ENCODE measurements at places on chromosomes 4 and X. TPM values are rescaled to one million over a fixed set of nuclear protein-coding genes. Genes with fewer than 3 reads are reported as not detected.

Gene NCAPG
- 2.3 TPM for total RNA-seq

DNA sequence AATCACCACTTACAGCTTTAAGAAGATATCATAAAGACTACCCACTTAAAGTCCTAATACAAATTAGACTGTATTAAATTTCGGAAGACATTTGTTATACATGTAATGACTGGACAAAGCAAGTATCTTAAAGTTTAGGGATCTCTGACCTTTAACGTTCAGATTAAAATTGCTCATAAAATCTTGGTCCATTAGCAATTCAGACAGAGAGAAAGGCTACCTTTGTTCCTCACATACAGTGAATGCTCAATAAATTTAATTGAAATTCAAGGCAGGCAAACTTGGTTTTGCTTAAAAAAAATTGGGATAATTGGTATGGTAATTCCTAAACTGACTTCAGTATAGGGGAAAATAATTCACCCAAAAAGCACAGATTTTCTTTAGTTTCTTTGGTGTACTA lies 285.9 kb upstream of the EMCN start:
- no peak overlapping the region for H3K4me3 ChIP-seq
- no peaks in the 10 kb centered on the region for H3K27me3 ChIP-seq
- no peaks in the 10 kb centered on the region for H3K4me1 ChIP-seq
- no peak for DNase-seq
- no peaks in the 10 kb centered on the region for H3K36me3 ChIP-seq

- no peaks in the 10 kb centered on the region for H3K27me3 ChIP-seq
- H3K27ac ChIP-seq: no peak overlapping the region
- H3K36me3 ChIP-seq: no peaks in the 10 kb centered on the region
- no peak overlapping the region for H3K4me3 ChIP-seq
- H3K4me1 ChIP-seq: no peaks in the 10 kb centered on the region
Observed at GRCh38 chr4:10762561-10762960, 78.0 kb upstream of the CLNK start.

- peaks cover 38% of the 10 kb centered on the region for H3K36me3 ChIP-seq
- H3K27me3 ChIP-seq: no peaks in the 10 kb centered on the region
- H3K27ac ChIP-seq: no peak overlapping the region
- H3K4me1 ChIP-seq: no peaks in the 10 kb centered on the region
- DNase-seq: no peak
- no peak overlapping the region for H3K4me3 ChIP-seq
Observed at GRCh38 chr4:169640261-169640870, 20.0 kb downstream of the CLCN3 start.

- no peaks in the 10 kb centered on the region for H3K36me3 ChIP-seq
- H3K27me3 ChIP-seq: no peaks in the 10 kb centered on the region
- no peak for DNase-seq
- H3K4me3 ChIP-seq: no peak overlapping the region
- H3K27ac ChIP-seq: no peak overlapping the region
Observed at GRCh38 chrX:100263650-100264049, 146.4 kb downstream of the PCDH19 start.

- no peak overlapping the region for H3K4me3 ChIP-seq
- H3K27me3 ChIP-seq: no peaks in the 10 kb centered on the region
- no peaks in the 10 kb centered on the region for H3K36me3 ChIP-seq
- no peak for DNase-seq
- H3K4me1 ChIP-seq: no peaks in the 10 kb centered on the region
- H3K27ac ChIP-seq: no peak overlapping the region
Observed at GRCh38 chrX:4930426-4930825, 1217.0 kb upstream of the PRKX start.

GRCh38 chrX:16603822-16604221 lies 46.1 kb upstream of the S100G start:
- no peaks in the 10 kb centered on the region for H3K36me3 ChIP-seq
- H3K27ac ChIP-seq: no peak overlapping the region
- no peak overlapping the region for H3K4me3 ChIP-seq
- H3K4me1 ChIP-seq: no peaks in the 10 kb centered on the region
- H3K27me3 ChIP-seq: no peaks in the 10 kb centered on the region
- DNase-seq: no peak

Gene SLC34A2
- total RNA-seq: 1,970 TPM

Gene SYNPO2
- total RNA-seq: 35.3 TPM
